ENCODE measurements at places on chromosomes 7 and 10. TPM values are rescaled to one million over a fixed set of nuclear protein-coding genes. Genes with fewer than 3 reads are reported as not detected.

CPN1 gene
- total RNA-seq: not detected

OR2A7 gene
- total RNA-seq: 12.6 TPM

VENTX gene
- 0.13 TPM for total RNA-seq

MOGAT3 gene
- not detected for total RNA-seq

ELN gene
- total RNA-seq: 182 TPM

MYO3A gene
- total RNA-seq: 1.0 TPM

GIMAP2 gene
- total RNA-seq: 0.72 TPM

TFEC gene
- 2.7 TPM for total RNA-seq

ENKUR gene
- not detected for total RNA-seq

All from esophagus squamous epithelium (tissue), 5 donors.